ENCODE measurements at places on chromosomes 3 and 15.
A peak's percentile ranks its signal among the peaks of the same experiment; 100 is the strongest.

DNA sequence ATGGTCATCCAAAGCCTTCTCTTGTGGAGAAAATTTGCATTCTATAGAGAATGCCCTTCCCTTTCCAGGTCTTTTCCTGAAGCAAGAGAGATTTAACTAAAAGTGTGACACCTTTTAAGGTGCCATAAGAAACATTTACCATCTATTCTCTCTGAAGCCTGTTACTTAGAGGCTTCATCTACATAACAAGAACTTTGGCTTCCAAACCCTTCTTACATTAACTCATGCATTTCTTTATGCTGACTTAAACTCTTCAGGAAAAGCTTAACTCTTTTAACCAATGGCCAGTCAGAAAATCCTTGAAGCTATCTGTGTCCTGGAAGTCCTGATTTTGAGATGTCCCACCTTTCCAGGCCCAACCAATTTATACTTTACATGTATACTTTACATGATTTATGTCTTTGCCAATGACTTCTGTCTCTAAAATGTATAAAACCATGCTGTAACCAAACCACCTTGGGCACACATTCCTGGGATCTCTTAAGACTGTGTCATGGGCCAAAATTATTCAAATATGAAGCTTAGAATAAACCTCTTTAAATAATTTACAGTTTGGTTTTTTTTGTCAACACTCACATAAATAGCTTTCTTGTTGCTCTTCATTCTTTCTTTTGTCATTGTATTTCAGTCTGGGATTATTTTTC is 472.6 kb upstream of the NECTIN3 start:
- DNase-seq: no peak

- no peak for DNase-seq
These were observed 56.0 kb upstream of the CHRNA7 start for GRCh38 chr15:31974154-31974794.

- no peak for DNase-seq
These were observed 130.5 kb downstream of the TNIK start for GRCh38 chr3:171329746-171330145.

DNA sequence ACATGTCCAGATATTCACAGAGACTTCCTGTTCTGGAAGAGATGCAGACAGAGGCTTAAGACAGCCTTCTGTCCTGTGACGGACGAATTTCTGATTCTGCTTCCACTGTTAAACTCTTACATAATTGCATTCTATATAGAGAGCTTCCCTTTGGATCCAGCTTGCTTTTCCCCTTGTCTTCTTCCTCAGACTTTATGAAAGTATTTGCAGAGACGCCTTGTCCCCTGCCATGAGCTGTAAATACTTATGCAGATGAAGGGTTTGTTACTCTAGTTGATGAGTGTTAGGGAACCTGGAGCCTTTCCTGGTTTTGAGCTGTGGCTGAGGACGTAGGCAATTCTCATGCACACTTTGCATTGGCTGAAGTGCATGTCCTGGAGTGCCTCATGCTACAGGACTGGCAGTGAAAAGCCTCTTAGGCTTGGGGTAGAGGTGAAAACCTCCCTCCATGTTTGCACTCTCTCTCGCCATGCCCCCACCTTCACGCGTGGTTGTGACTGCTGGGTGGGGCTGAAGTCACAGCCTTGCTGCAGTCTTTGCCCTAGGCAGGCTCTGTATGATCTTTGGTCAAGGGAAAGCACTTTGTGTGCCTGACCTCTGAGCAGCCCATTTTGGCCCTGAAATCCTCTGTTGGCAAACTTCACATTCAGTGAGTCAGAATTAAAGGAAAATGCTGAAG is 286.6 kb downstream of the PTPRG start:
- DNase-seq: no peak

DNA sequence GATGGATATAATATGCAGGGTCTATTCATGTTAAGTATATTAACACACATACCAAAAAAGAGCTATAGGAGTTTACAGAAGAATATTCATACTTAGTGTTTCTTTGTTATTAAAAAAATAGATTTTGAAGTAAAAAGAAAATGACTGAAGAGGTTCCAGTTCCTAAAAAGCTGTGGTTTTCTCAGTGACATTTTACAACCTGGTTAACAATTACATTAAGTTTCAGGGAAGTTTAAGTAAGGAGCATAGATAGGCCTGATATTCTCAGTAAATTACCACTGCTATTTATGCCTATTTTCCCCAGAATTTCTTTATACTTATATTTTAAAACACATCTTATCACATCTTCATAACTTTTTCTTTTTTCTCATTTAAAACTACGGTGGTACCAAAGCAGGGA is 43.6 kb upstream of the SPTSSB start:
- DNase-seq: no peak

- peak; percentile 54 for DNase-seq
These were observed 191.6 kb downstream of the SV2B start for GRCh38 chr15:91291673-91292072.

- DNase-seq: no peak
These were observed 65.6 kb upstream of the NEDD4 start for GRCh38 chr15:56058986-56059385.

DNA sequence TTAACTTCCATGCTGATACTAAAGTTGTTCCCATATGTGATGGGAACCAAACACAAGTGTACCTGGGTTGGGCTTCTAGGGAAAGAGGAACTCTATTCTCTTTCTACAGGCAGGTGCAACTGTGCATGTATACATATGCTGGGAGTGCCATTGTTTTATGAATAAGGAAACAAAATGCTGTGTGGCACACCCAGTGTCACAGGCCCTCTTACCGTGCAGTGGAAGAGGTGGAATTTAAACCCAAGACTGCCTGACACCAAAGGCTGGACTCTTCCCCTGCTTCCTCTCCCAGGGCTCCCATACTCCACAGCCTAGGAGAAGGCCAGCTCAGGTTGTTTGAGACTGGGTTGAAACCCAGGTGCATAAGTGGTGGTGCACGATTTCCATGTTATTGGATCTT is 1.9 kb upstream of the FETUB start:
- no peak for DNase-seq

DNA sequence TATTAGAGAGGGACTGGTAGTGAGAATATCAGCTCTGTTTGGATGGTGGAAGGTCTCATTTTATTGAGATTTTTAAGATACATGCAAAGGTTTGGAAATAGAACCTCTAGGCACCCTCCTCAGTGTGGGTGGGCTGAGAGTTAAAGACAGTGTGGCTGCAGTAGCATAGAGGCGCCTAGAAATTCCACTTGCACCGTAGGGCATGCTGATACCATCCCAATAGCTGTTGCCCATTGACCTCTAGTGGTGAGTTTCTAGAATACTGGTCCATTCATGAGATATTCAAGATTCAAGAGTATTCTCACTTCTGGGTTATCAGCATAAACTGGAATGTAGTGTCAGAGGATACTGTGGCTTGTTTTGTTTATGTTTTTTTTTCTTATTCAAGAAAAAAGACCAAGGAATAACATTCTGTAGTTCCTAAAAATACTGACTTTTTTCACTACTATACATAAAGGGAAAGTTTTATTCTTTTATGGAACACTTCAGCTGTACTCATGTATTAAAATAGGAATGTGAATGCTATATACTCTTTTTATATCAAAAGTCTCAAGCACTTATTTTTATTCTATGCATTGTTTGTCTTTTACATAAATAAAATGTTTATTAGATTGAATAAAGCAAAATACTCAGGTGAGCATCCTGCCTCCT is 87.2 kb downstream of the TGFBR2 start:
- peak; percentile 82 for DNase-seq

GRCh38 chr15:63335543-63336240 is 46.0 kb downstream of the CA12 start:
- DNase-seq: no peak

- DNase-seq: no peak
These were observed 23.6 kb downstream of the PLEKHO2 start for GRCh38 chr15:64865126-64865997.
